AG04450 (cell line): ENCODE measurements at places on chromosomes 5 and 9. TPM values are rescaled to one million over a fixed set of nuclear protein-coding genes. Genes with fewer than 3 reads are reported as not detected.

DNA sequence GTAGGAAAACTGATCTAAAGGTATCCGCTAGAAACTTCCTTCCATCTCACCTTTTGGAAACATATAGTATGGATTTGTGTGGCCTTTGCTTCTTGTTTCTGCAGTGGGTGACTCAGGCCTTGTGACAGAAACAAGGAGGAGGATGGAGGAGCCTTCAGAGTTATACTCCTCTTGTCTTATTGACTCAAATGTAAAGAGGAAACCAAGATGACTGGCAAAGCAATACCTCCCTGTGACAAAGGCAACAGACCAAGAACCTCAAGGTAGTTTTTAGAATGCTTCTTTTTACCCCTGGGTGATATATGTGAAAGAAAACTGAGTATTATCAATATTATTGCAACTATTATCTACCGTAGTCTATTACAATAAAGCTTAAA lies 123.3 kb upstream of the SLIT3 start:
- DNase-seq: no peak

DNA sequence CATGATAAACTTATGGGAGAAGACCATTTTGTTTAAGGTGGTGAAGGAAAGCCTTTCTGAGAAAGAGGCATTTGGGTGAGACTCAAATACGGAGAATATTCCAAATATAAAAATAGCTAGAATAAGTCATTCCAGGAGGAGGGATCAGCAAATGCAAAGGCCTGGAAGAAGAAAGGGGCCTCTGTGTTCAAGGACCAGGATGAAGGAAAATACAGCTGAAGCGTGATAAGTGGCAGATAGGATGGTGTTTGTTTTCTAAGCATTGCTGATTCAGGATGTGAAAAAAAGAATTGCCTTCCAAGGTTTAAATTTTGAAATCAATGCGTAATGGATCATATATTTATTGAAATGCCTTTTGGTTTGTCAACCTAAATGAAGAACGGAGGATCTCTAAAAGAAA lies 59.4 kb upstream of the CAST start:
- DNase-seq: no peak

GRCh38 chr9:82332018-82332773 lies 343.6 kb downstream of the SPATA31D1 start:
- peak; percentile 60 for DNase-seq

Gene ZNF346
- 15.0 and 15.3 TPM in 2 replicates for polyA plus RNA-seq

Gene PHF2
- polyA plus RNA-seq: 8.5 and 8.8 TPM in 2 replicates

Gene TMEM252
- polyA plus RNA-seq: not detected in 2 replicates
